ENCODE measurements at places on chromosomes 16 and 17. TPM values are rescaled to one million over a fixed set of nuclear protein-coding genes. Genes with fewer than 3 reads are reported as not detected.

DNA sequence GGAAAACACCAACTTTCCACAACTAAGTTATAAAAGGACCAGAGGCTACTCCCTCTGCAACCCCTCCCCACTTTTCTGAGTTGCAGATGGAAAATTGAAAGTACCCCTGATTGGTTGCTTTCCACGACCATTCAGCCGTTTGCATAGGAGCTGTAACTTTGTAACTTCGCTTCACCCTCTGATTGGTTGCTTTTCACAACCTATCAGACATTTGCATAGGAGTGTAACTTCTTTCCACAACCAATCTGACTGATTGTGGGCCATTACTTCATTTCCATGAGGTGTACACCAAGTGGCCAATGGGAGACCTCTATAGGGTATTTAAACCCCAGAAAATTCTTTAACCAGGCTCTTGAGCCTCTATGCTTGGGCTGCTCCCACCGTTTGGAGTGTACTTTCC is 644.1 kb downstream of the WWOX start:
- no peak for DNase-seq
- no peak overlapping the region for H3K27ac ChIP-seq
- no peak overlapping the region for H3K4me3 ChIP-seq
- H3K36me3 ChIP-seq = no peaks in the 10 kb centered on the region
- no peaks in the 10 kb centered on the region for H3K27me3 ChIP-seq
- peaks cover 4% of the 10 kb centered on the region for H3K4me1 ChIP-seq

The MEIOC gene
- not detected for total RNA-seq

GRCh38 chr17:77856551-77857305 is 101.8 kb upstream of the TNRC6C start:
- no peak overlapping the region for H3K4me3 ChIP-seq
- no peaks in the 10 kb centered on the region for H3K4me1 ChIP-seq
- H3K36me3 ChIP-seq = no peaks in the 10 kb centered on the region
- peaks cover 29% of the 10 kb centered on the region for H3K27me3 ChIP-seq
- no peak overlapping the region for H3K27ac ChIP-seq

DNA sequence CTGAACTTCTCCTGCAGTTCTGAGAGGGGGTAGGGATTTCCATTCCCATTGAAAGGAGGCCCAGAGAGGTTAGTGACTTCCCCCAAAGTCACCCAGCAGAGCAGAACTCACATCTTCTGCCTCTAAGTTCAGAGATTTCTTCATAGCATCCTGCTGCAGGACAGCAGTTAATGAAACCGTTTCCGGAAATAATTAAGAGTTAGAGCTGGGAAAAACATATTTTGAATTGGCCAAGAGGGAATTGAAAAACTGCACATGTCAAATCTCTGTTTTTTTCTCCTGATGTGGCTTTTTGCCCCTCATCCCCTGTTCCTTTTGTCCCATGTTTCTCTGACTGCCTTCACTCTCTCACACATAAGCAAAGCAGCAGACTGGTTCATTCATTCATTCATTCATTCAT is 26.6 kb downstream of the ITPRIPL2 start:
- no peak for DNase-seq
- no peak overlapping the region for H3K27ac ChIP-seq
- H3K27me3 ChIP-seq = no peaks in the 10 kb centered on the region
- no peak overlapping the region for H3K4me3 ChIP-seq

DNA sequence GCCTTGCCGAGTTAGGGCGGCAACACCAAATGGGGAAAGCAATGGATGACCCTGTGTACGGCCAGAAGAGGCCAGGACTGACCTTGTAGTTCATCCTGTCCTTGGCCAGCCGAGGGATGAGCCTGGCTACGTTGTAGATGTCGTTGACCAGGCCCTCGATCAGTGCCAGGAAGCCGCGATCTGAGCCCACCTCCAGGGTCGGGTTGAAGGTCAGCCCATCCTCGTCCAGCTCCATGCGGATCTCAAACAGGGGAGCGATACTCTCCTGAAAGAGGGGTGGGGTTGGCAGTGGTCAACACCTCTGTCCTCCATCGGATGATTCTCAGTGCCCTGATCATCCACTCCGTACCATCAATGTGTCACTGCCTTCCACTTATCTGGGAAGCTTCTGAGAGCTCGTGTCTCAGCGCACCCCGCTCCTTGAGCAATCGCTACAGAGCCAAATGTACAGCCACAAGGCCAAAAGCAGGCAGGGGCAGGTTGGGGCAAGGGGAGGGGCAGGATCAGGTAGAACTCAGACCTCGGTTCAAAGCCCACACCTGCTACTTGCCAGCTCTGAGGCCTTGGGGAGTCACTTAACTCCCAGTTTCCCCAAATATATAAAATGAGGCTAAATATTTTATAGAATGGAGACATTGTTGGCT is 39.9 kb downstream of the DNAH17 start:
- no peaks in the 10 kb centered on the region for H3K27me3 ChIP-seq
- peaks cover 26% of the 10 kb centered on the region for H3K4me1 ChIP-seq
- H3K36me3 ChIP-seq = no peaks in the 10 kb centered on the region
- H3K27ac ChIP-seq = peak overlapping the region; percentile 63

The RHBDF1 gene
- total RNA-seq = 32.1 TPM

- H3K4me1 ChIP-seq = peaks cover 21% of the 10 kb centered on the region
- H3K4me3 ChIP-seq = no peak overlapping the region
- H3K36me3 ChIP-seq = no peaks in the 10 kb centered on the region
- H3K27me3 ChIP-seq = no peaks in the 10 kb centered on the region
Observed at GRCh38 chr17:80938556-80938955, 53.1 kb upstream of the CHMP6 start.

The EVI2A gene
- total RNA-seq = 1.9 TPM

GRCh38 chr16:66326991-66327513 is 39.4 kb upstream of the CDH5 start:
- no peaks in the 10 kb centered on the region for H3K36me3 ChIP-seq
- H3K27me3 ChIP-seq = no peaks in the 10 kb centered on the region
- no peak for DNase-seq
- H3K27ac ChIP-seq = no peak overlapping the region
- H3K4me1 ChIP-seq = no peaks in the 10 kb centered on the region

DNA sequence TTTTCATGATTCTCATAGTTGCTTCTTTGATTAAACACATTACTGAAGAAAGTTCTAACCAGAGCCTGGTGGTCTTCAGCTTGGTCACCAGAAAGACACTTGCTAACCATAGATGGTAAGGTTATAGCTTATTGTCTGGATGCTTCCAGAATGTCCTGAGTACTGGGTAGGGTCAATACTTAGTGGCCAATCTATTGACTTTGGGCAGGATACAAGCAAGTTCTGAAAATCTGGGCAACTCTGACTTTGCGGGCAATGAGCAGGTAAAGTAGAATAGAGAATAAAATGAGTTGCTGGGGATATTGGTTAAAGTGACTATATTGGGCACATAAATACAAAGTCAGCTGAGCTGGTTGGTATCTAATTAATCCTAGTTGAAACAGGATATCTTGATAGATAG is 63.0 kb downstream of the ABCA8 start:
- DNase-seq = no peak
- H3K36me3 ChIP-seq = no peaks in the 10 kb centered on the region
- no peak overlapping the region for H3K27ac ChIP-seq
- H3K27me3 ChIP-seq = no peaks in the 10 kb centered on the region
- no peaks in the 10 kb centered on the region for H3K4me1 ChIP-seq
- no peak overlapping the region for H3K4me3 ChIP-seq

GRCh38 chr17:50871364-50871763 is 5.2 kb upstream of the TOB1 start:
- peaks cover 35% of the 10 kb centered on the region for H3K4me1 ChIP-seq
- H3K27ac ChIP-seq = no peak overlapping the region
- no peak overlapping the region for H3K4me3 ChIP-seq

The KRTAP4-5 gene
- 2.2 TPM for total RNA-seq

- H3K36me3 ChIP-seq = no peaks in the 10 kb centered on the region
- H3K4me3 ChIP-seq = no peak overlapping the region
- peaks cover 49% of the 10 kb centered on the region for H3K4me1 ChIP-seq
- peak; percentile 58 for DNase-seq
- no peaks in the 10 kb centered on the region for H3K27me3 ChIP-seq
Observed at GRCh38 chr17:77332034-77332971, 191.5 kb downstream of the SEC14L1 start.

GRCh38 chr17:78137392-78138203 is 7.0 kb downstream of the TMC8 start:
- H3K4me1 ChIP-seq = peaks cover 26% of the 10 kb centered on the region
- no peaks in the 10 kb centered on the region for H3K27me3 ChIP-seq
- no peak overlapping the region for H3K4me3 ChIP-seq
- H3K27ac ChIP-seq = no peak overlapping the region
- H3K36me3 ChIP-seq = no peaks in the 10 kb centered on the region

The NXN gene
- total RNA-seq = 47.2 TPM

- no peaks in the 10 kb centered on the region for H3K4me1 ChIP-seq
- H3K27me3 ChIP-seq = no peaks in the 10 kb centered on the region
- H3K27ac ChIP-seq = no peak overlapping the region
- no peaks in the 10 kb centered on the region for H3K36me3 ChIP-seq
Observed at GRCh38 chr17:62848334-62848733, 40.2 kb upstream of the MARCHF10 start.

All from suprapubic skin (tissue), 4 donors.